ENCODE measurements at places on chromosomes 2 and 18.

- DNase-seq: no peak
Measured at GRCh38 chr2:237144516-237144915, 58.8 kb downstream of the COPS8 start.

- DNase-seq: no peak
Measured at GRCh38 chr2:32932825-32933755, 13.7 kb upstream of the LTBP1 start.

DNA sequence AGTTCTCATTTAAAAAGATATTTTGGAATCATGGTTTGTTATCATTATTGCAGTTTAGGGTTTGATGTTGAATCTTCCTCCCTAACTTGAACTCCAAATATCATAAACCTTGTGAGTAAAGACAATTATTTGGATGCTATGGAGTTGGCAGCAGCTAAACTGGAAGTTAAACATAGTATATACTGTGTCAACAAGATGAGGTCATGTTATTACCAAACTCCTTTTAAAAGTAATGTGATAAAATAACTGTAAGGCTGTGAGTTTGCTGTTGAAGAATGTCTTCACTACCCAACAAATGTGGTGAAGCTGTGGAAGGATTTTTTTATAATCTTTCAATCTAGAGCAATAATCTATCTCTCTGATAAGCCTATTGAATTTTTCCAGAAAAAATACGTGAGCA, 16.0 kb downstream of the DNAH6 start:
- DNase-seq: no peak

DNA sequence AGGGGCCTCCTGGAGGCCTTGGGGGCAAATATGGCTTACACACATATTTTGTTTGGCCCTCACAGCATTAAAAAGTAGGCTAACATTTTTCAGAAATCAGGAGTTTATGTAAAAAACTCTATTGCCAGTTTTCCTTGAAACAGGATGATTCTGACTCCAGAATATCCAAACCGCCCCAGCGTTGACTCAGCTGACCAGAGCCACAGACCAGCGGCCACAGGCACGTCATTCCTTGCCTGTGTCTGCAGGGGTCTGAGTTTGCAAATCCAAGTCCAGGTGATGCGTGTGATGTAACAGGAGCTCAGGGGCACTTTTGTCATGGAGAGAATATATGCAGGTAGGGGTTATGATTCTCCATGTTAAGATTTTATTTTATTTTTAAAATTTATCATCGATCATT, 79.4 kb upstream of the ALKAL2 start:
- DNase-seq: no peak

DNA sequence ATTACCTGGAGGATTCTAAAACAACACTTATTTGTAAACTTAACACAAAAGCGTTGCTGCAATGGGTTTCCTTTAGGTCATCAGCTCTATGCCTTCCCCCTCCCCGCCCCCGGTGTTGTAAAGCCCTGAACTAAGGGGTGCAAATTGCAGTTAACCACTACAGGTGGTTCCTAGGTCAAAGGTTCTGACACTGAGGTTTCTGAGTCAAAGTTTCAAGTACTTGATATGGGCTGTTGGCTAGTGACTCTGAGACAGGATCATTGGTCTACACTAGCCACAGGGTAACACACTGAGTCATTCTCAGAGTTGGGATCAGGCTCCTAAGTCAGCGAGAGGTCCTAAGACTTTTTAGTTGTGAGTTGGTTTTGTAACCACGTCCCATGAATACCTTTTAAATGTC, 15.4 kb downstream of the IL1B start:
- no peak for DNase-seq

DNA sequence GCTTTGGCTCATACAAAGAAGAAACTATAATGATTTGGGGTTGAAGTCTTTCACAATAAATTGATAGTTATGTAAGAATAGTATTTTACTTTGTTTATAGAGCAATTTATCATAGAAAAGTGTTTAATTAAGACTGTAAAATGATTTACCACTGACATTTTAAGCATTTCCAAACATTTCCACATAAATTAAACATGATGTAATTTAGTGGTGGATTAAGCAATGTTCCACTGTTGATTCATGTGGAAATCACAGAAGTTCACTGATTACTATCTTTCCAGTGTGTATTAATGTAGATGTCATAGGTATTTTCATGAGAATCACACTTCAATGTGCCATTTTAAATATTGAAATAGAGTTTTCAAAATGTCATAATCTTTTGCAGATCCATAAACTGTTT, 40.1 kb upstream of the GRB14 start:
- no peak for DNase-seq

GRCh38 chr18:48982266-48982665, 31.5 kb upstream of the SMAD7 start:
- no peak for DNase-seq

DNA sequence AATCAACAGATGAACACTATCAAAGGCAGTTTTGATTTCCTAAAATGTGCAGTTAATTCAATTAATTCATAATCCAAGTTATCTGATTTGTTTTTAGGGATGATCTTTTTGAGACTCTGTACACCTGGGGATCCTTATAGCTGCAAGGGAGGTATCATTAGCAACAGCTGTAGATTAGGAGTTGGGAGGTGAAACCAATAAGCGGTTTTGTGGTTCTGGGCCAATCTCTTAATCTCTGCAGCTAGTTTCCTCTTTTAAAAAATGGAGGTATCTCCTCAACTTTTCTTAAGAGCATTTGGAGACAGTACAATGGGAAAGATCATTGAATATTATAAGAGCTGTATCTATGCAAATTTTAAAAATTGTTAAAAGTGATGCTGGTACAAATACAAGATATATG, 126.0 kb downstream of the MC4R start:
- no peak for DNase-seq

DNA sequence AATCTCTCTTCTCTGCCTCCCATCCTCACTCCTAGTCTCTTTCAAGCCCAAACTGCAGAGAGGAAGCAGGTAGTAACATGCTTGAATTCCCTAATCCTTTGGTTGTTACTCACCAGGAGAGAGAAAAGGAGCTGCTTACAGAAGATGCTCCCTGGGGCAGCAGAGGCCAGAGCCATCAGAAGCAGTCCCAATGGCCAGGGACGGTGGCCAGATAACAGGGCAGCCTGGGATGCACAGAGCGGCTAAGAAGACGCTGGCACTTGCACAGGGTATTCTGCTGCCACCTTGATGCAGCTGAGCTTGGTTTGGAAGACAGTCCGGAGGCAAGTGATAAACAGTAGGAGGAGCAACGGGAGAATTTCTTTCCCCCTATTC, 250 bp downstream of the DSC1 start:
- no peak for DNase-seq

DNA sequence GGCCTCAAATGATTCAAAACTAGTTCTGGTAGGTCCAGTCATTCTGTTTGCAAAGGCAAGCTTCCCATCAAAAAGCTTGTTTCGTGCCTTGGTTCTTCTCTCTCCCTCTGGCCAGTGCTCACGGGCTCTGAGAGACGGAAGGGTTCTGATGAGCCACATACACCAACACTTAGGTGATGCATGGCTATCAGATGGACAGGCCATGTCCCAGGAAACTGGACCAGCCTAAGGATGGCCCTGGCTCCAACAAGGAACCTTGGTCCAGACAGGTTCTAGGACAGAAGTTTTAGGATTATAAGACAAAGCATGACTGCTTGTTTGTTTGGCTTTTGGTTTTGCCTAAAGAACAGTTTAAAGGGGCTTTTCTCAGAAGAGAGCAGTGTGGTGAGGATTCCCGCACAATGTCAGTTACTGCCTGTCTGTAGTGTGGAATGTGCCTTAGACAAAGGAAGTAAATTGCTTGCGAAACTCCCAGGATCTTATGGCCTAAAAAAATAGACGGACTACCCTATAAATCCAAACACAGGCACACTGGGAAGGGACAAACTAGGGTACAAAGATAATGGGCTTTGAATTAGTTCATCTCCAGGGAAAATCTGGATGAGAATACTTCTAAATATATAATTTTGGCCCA, 10.3 kb downstream of the CYP1B1 start:
- no peak for DNase-seq

DNA sequence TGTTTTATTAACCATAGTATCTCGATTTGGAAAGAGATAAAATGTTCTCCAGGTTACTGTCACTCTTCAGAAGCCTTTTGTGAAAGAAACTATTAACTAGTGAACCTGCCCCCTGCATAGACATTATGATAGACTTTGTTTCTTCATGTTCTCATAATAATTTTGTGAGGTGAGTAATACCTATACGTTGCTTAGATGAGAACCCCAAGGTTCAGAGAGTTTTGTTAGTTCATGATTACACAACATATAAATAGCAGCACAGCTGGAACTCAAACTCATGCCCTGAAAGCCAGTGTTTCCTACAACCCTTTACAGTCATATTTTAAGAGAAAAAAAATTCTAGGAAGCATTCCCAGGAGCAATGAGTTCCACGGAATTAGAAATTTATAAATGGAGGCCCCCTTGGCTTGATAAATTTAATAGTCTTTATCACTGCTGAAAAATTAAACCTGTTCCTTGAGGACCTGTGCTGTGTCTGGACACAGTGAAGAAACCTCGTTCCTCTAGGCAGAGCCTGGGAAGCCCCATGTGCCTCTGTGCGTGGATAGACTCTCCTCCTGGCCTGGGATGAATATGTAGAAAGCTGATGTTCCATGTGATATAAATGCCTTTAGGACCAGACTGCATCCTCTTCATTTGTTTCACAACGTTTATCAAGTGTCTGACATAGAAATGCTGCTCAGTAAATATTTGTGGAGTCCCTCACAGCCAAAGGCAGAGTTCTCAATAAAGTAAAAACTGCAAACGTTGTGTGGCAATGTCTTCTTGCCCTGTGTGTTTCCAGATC, 1257.0 kb upstream of the GYPC start:
- DNase-seq: no peak

DNA sequence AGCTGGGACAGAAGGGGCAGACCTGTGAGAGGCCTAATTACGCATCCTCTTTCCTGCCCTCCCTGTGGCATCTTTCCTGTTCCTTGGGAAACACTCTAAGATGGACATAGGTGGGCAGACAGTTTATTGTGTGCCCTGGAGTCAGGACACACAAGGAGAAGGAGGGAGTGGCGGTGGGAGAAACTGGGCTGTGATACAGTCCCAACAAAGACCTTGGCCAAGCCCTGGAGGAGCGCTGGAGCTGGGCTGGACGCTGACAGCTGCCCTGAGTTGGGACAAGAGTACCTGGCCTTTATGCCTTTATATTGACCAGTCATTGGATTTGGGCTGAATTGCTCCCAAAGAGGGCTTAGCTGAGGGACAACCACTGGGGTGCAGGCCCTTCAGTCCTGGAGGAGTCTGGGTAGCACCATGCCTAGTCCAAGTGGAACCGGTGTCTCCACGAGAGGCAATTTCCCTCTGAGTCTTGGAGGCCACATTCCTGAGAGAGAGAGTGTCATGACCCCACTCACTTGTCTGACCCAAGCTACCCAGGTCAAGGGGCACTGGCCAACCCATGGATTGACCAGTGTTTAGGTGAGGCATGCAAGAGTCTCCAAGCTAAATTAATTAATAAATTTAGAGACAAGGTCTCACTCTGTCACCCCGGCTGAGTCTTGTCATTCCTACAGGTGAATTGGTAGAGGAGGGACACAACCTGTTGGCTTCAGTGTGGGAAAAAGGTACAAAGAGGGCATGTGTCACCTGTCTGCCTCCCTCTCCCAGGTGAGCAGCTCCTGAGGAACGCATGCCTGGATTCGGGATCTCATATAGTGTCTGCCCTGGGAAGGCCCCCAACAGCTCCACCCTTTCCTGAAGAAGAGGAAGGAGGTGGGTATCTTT, 107.1 kb upstream of the ST3GAL5 start:
- no peak for DNase-seq

DNA sequence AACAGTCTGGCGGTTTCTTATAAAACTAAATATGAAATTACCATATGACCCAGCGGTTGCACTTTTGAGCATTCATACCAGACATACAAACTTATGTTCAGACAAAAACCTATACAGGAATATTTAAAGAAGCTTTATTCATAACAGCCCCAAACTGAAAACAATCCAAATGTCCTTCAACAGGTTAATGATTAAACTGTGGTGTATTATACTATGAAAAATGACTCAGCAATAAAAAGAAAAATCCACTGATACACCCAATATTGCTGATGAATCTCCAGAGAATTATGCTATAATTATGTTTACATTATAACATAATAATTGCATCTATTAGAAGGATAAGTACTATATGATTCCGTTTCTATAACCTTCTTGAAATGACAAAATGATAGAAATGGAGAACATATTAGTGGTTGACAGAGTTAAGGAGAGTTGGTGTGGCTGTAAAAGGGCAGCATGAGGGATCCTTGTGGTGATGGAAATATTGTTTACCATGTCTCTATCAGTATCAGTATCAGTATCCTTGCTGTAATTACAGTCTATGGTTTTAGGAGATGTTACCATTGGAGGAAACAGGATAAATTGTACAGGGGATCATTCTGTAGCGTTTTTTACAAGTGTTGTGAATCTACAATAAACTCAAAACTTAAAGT, 127.1 kb downstream of the DSC3 start:
- DNase-seq: no peak

DNA sequence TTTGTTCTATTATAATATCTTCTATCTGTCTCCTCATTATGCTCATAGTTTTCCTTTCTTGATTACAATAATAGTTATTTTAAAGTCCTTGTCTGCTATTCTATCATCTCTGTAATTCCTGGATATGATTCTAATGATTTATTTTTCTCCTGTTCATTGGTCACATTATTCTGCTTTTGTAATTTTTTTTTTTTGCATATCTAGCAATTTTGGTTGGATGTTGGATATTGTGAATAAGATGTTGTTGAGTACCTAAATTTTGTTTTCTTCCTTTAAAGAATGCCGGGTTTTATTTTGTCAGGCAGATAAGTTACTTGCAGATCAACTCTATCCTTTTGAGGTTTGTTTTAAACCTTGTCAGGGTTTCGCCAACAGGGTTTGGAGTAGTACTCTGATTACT, 25.2 kb downstream of the KATNAL2 start:
- DNase-seq: no peak

DNA sequence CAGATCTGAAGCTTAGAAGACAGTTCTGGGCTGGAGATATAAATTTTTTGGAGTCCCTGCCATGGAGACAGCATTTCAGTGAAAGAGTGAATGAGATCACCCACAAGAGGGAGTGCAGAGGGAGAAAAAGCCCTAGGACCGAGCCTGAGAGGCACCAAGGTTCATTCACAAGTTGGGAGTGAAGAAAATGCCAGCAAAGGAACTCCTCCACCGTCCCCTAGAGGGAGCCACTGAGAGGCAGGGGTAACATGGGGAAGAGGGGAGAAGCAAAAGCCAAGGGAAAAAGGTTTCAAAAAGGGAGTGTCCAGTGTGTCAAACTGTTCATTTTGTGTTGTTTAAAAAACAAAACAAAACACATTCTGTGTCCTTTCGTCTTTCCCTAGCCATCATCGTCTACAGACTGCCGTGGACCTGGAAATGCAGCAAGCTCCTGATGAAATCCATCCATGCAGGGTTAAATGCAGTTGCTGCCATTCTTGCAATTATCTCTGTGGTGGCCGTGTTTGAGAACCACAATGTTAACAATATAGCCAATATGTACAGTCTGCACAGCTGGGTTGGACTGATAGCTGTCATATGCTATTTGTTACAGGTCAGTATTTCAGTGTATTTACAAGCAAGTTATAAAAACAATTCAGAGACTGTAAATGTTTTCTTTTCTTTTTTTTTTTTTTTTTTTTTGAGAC, 19.1 kb downstream of the CYBRD1 start:
- no peak for DNase-seq
